ENCODE measurements at places on chromosomes 7 and 10. TPM values are rescaled to one million over a fixed set of nuclear protein-coding genes. Genes with fewer than 3 reads are reported as not detected.

ANAPC16 gene
- 87.2 TPM for total RNA-seq

DNA sequence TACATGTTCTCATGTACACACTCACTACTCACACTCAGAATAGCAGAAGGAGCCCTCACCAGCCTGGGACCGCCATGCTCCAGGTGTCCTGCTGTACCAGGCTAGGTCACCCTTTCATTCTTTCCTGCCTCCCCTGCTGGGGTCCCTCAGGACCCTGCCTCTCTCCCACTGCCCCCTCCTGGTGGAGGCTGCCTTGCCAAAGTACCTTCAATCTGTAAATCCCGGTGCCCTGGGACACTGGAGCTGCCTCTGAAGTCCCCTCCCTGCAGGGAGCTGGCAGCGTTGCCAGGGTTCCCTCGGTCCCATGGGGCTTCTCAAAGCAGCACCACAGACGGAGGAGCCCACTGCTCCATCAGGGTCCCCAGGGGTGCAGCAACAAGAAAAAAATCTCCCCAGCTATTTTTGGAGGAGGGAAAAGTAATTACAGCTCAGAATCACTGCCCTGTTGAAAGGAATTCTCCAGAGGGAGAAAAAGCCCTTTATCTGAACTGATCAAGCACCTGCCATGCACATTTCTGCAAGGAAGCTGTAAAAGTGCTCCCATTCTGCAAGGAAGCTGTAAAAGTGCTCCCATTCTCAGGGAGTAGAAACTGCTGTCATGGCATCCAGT, 259.9 kb downstream of the PTPRN2 start:
- DNase-seq, result no peak

GRCh38 chr7:151411551-151411950, 1.7 kb upstream of the WDR86 start:
- no peak for DNase-seq

DNA sequence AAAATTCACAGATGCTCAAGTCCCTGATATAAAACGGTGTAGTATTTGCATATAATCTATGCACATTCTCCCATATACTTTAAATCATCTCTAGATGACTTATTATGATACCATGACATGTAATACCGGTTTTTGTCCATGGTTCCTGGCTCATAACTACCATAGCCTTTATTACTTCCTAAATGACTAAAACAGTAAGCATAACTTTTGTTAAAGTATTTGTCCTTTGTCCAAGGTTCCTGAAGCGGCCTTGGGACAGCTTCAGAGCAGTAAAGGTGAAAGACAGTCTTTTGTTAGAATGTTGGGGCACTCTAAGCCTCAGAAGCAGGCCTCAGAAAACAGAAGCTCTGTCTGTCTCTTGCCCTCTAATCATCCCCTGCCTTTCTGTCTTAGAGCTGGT, 4.0 kb downstream of the CRCP start:
- no peak for DNase-seq

GRCh38 chr7:70805360-70805759, 326.6 kb upstream of the GALNT17 start:
- no peak for DNase-seq

- no peak for DNase-seq
These were observed 7.5 kb upstream of the KIFBP start for GRCh38 chr10:68981074-68981473.

DNA sequence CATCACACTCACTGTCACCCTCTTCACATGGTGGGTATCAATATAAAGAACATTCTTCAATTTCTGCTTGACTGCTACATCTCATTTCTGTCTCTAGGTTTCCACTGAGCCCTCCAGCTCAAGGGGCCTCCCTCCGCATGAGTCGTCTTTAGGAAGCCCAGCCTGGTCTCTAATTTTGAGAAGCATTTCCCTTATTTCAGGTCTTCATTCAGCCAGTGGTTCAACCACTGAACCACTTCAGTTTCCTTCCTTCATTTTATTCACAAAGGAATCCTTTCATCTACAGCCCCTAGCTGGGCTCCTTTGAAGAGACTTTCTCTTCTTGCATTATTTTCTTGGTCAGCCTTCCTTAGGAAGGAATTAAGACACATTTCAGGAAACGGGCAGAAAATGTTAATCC, 257.4 kb downstream of the KCNMA1 start:
- DNase-seq, result no peak

- DNase-seq, result no peak
These were observed 551.4 kb downstream of the LRMDA start for GRCh38 chr10:75982611-75983369.

- DNase-seq, result no peak
These were observed 103.3 kb downstream of the CLEC2L start for GRCh38 chr7:139626817-139627216.

- DNase-seq, result no peak
These were observed 62.5 kb upstream of the ADO start for GRCh38 chr10:62741996-62742395.

- no peak for DNase-seq
These were observed 92.7 kb upstream of the GDF10 start for GRCh38 chr10:47207281-47207615.

- DNase-seq, result no peak
These were observed 80.6 kb downstream of the ETV1 start for GRCh38 chr7:13908667-13909397.

DNA sequence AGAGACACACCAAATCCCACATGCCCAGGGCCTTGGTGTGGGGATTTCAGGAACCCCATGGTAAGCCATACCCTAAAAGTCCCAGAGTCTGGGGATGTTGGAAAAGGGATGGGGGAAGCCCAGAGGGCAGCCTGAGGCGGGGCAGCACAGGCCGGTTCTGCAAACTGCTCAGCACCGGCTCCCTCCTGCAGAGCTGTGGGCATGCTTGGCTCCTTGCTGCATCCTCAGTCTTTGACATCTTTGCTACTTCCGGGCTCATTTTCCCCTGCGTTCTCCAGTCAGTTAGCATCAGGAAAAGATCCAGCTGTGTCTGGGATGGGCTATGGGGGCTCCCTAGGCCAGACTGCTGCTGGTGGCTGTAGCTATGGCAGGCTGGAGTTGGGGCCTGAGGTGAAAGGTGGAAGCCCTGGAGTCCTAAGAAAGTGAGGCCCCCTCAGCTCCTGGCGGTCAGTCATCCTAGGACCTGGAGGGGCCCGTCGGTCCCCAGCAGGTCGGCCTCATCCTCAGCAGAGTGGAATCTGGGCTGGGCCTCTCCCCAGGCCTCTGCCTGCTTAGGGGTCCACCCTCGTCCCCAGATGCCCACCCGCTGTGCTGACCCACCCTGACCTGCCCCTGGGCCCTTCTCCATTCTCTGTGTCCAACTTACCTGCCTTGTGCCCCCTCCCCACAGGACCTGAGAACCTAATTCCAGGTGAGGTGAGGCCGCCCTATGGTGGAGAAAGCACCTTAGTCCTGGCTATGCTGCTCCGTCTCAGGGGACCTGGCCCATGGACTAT, 9.3 kb downstream of the TBATA start:
- DNase-seq, result no peak

DNA sequence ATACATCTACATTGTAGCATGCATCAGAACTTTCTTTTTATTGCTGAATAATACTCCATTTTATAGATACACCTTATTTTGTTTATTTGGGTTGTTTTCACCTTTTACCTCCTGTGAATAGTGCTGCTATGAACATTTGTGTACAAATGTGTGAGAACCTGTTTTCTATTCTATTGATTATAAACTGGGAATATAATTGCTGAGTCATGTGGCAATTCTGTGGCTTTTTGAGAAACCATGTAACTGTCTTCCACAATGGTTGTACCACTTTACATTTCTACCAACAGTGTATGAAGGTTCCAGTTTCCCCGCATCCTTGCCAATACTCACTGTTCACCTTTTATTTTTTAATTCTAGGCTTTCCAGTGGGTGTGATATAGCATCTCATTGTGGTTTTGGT, 138.6 kb upstream of the MBL2 start:
- DNase-seq, result no peak

DNA sequence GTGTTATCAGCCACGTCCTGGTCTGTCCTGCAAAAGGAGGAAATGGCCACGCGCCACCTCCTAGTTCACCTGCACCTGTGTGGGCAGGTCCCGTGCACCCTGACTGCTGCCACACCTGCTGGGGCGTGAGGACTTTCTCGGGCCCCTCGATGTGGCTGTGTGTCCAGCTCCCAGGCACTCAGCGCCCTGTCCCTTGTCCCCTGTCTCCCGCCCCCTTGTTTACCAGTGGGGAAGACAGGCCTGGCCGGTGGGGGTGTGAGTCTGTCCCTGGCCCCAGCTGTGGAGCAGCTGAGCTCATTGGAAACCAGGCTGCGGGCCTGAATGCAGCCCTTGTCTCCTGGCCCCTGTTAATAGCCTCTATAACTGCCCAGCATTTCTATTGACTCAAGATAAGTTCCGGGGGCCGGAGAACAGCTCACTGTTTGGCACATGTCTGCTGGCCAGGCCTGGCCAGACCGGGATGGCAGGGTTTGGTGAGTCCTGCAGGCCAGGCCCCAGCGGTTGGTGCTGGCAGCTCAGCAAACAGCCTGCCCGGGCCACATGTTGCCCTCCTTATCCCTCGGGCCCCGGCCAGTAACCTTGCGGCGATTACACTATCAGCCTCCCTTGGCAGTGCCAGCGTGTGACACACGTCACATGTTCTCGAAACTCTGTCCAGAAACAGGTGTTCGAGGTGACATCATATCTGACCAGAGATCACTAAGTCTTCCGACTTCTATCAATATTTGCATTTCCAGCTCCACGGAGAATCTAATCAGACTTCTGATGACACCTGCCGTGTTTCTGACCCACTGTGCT, 52.1 kb downstream of the FOXL3 start:
- no peak for DNase-seq

All from mammary epithelial cell (primary cell).